ENCODE measurements at places on chromosomes 1 and 21.
A peak's percentile ranks its signal among the peaks of the same experiment; 100 is the strongest.

- no peak for DNase-seq
Observed at GRCh38 chr1:8537991-8538390, 220.1 kb downstream of the SLC45A1 start.

DNA sequence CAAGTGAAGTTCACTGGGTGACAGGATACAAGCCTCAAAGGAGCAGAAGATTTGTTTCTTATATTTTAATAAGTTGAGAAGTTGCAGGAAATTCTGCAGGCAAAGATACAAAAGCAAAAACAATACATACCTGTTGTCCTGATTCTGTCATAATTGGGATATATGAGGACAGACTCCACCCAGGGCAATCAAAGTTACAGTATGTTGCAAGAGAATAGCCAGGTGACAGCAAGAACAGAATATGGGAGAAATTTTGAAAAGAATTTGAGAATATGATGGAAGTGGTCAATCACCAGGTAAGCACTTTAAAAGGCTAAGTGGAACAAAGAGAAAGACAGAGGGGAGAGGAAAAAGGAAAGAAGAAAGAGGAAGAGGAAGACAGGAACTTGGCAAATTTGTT, 607.6 kb upstream of the ADGRL4 start:
- no peak for DNase-seq

- DNase-seq = no peak
Observed at GRCh38 chr1:200834383-200834782, 38.4 kb upstream of the GPR25 start.

- DNase-seq = no peak
Observed at GRCh38 chr1:81506699-81507098, 294.0 kb upstream of the ADGRL2 start.

DNA sequence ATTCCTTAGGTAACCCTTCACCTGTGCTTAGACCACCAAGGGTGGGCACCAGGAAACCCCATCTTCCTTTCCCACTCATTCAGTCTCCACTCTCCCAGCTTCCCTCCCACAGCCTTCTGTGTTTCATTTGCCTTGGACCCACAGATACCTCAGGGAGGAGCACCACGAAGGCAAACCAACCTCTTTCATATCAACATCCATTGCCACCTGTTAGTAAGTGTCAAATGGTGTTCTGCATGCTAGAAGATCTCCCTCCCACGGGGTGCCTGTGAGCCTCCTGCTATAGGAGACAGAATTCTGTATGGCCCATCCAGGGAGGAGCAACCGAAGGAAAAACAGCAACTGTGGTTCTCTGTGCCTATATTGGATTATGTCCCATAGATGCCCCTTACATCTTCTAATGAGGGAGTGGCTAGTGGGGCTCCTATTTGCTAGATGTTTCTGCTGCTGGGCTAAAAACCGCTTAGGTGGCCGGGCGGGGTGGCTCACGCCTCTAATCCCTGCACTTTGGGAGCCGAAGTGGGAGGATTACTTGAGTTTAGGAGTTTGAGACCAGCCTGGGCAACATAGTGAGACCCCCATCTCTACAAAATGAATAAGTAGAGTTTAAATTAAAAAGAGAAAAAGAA, 25.6 kb upstream of the SCCPDH start:
- DNase-seq = no peak

GRCh38 chr1:161307230-161307768, 2.5 kb downstream of the MPZ start:
- DNase-seq = peak; percentile 24

DNA sequence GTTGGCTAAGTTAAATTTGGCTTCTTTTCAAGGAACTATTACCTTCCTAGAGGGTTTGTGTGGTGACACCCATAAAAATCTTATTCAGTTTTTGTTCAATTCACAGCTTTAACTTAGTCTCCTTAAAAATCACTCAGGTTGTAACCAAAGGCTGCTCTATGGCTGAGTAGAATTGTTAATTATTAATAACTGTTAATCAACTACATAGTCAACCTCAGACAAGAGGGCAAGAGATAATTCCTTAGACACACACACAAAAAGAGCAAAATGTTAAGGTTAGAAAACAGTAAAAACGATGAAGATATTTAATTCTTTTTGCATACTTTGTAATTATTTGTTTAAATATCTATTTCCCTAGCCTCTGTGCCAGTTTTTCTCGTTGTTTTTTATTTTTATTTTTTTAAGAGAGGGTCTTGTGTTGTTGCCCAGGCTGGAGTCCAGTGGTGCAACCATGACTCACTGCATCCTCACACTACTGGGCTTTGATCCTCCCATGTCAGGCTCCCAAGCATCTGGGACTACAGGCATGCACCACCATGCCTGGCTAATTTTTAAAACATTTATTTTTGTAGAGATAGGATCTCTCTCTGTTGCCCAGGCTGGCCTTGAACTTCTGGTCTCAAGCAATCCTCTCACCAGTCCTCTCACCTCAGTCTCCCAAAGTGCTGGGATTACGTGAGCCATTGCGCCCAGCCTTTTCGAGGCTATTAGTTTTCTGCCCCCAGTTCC, 215.2 kb downstream of the DISC1 start:
- no peak for DNase-seq

DNA sequence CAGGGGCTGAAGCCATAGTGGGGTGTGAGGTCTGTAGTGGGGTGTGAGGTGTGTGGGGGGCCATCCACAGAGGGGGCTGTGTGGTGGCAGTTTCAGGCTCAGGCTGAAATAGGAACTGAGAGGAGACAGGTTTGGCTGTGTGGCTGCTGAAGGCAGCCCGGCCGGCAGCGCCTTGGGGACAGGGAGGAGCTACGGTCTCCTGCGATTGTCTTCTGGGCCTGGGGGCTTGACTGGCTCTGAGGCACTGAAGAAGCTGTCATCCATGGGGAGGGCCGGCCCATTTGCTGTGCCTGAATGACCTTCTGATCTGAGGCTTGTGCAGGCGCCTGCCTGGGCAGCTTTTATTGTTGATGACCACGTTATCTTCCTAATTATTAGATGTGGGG, 10.0 kb upstream of the TTC34 start:
- DNase-seq = no peak

DNA sequence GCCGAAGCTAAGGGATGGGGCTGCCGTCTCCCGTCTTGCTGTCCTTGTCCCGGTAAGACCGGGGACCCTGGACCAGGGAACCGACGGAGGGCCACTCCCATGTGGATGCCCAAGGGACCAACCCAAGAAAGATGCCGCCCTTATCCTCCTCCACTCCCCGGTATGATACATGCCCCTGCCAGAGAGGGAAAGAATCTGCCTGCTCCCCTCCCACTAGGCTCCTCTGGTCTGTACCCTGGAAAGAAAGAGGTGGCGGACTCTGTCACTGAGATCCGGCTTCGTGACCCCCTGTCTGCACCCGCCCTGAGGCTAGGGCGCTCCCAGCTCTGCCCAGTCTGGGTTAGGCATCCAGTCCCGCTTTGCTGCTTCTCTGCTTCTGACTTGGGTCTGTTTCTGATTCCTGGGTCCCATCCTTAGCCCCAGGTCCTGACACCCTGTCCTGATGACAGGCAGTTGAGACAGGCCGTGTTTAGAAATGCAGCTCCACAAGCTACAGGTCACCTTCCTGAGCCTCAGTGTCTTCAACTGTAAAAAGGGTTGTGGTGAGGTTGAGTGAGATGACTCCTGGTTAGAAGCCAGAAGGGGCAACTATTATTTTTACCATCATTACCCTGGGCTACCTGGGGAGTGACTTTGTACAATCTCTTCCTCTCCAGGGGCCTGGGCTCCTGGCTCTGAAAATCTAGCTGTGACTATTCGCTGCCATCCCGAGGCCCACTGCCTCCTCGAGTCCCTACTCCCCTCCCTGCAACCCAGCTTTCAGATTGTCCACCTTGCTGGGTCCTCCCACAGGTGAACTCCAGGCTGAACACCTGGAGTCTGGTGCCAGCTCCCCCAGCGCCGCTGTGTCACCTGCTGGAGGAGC, 3.7 kb downstream of the MATN1 start:
- DNase-seq = peak; percentile 82

GRCh38 chr1:219518168-219518906, 94.6 kb downstream of the ZC3H11B start:
- DNase-seq = no peak

DNA sequence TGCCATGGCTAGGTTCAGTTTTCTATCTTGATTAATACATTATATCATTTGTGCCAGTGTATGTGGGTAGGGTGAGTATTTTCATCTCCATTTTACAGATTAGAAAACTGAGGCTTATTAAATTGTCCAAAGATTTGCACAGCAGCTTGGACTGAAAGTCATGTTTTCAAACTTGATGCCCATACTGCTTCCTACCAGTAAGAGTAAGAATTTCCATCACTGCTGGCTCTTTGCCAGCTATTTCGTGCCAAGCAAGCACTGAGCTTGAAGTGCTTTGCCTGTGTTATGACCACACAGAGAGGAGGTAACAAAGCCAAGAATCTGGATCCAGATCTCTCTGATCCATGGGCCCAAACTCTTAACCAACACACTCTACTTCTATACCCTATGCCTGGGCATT, 295.0 kb downstream of the VAV3 start:
- DNase-seq = peak; percentile 37

DNA sequence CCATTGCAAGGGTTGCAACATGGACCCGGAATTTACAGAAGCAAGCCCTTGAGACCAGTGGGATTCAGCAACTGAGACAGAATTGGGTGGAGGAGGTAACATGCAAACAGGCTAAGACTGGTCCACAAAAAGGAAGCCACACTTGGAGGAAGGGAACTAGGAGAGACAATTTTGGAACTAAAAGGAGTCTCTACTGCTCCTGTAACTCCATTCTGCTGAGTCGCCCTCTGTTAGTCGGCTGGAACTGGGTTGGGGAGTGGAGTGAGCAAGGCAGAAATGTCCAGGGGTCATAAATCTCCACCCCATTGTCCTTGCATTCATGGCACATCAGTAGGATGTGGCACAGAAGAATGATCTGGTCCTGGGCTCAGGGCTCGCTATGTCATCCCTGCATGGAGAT, 5.1 kb downstream of the LAMB3 start:
- peak; percentile 56 for DNase-seq

DNA sequence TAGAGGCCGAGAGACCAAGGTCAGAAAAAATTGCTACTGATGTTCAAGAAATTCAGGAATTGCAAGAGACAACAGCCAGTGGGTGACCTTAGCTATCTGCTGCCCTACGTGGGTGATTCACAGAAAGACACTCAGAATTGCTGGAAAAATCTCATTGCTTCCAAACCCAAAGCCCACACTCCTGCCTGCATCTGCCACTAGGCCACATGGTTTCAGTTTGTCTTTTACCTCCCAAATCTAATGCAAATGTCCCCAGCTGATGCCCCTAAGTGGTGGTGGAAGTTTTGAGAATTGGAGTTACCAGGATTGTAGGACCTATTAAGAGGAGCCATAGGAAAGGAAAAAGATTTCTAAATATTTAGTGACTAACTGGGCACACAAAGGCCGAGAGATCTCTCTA, 341.5 kb upstream of the CHRM3 start:
- DNase-seq = no peak

DNA sequence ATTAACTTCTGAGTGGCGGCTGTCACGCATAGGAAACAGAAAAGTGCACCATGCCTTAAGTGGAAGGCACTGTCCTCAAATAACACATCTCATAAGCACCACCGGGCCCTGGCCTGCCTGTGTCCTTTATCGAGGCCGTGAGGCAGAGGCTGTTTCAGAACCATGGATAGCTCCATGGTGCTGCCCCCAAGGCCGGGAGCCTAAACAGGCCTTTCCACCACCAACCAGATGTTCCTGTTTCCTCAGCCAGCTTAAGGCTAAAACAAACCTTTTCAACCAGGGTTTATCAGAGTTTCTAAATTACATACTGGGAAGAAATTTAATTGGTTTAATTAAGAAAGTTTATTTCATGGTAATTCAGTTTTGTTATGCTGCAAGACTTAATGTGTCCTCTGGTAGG, 114.4 kb downstream of the DMRTA2 start:
- peak; percentile 7 for DNase-seq

DNA sequence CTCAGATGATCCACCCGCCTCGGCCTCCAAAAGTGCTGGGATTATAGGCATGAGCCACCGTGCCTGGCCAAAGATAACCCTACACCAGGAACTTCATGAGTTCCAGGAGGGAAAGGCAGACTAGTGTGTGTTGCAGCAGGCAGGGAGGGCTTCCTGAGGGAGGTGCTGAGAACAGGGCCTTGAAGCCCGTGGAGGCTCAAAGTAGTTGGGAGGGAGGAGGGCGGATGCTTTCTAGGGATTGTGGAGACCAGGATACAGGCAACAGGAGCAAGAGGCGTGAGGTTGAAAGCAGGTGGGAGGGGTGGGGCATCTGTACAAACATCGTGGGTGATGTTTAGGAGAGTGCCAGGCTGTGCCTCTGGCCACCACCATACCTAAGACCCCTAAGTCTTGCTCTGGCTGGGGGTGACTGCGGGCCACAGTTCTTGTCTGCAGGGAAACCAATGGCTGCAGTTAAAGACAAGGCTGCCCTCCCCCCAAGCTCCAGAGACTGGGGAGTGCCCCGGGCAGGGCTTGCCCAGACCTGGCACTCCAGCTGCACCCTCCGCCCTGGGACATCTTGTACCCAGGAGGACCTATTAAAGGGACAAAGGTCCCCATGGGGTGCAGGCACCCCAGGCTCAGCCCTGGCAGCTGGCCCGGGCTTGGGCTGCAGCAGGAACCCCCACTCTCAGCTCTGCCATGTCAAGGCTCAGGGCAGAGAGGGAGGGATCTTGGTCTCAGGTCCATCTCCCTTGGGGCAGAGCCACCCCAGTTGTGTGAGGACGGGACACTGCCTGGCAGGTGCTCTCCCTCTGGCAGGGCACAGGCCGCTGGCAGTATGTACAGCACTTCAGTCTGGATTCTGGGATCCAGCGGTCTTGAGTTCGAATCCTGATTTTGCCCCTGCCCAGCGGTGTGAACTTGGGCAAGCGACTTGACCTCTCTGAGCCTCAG, 22.1 kb upstream of the CASZ1 start:
- no peak for DNase-seq

GRCh38 chr21:43731476-43731875, 12.5 kb downstream of the PDXK start:
- DNase-seq = no peak

- DNase-seq = no peak
Observed at GRCh38 chr21:38743772-38744529, 61.8 kb upstream of the ETS2 start.
